ENCODE measurements at places on chromosomes 12 and 14. TPM values are rescaled to one million over a fixed set of nuclear protein-coding genes. Genes with fewer than 3 reads are reported as not detected.

FGD4 gene
- total RNA-seq = 0.47 TPM

RHEBL1 gene
- 3.6 TPM for total RNA-seq

MOAP1 gene
- total RNA-seq = 58.3 TPM

P2RX7 gene
- 4.3 TPM for total RNA-seq

SERPINA1 gene
- total RNA-seq = not detected

KRT80 gene
- not detected for total RNA-seq

PMCH gene
- total RNA-seq = not detected

GRCh38 chr12:40225337-40225983, 663 bp downstream of the LRRK2 start:
- no peak for DNase-seq

DNA sequence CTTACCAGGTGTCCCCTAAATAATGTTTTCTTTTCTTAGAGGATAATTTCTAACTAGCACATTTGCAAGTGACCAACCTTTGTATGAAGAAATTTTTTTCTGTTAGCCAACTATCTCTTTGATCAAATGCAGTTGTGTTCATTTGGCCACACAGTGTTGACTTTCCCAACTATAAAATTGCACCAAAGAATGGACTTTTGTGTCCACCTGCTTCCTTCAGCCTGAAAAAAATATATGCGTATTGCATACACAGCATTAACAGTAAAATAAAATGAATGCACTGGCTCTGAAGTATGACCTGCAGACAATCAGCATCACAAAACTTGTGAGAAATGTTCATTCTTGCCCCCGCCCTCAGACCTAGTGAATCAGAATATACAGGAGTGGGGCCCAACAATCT, 342.0 kb downstream of the SEC23A start:
- DNase-seq = no peak

GRCh38 chr14:37230551-37231194, 32.9 kb downstream of the MIPOL1 start:
- no peak for DNase-seq

GRCh38 chr14:64700290-64700689, 3.9 kb upstream of the PLEKHG3 start:
- DNase-seq = no peak

All from naive thymus-derived CD8-positive, alpha-beta T cell (primary cell).